Activated CD4-positive, CD25-positive, alpha-beta regulatory T cell treated with anti-CD3 and anti-CD28 coated beads, Interleukin-2, amount 50 U/mL, for 16 hours (primary cell): ENCODE measurements at places on chromosomes 12 and 14.

- DNase-seq: no peak
These were observed 217.4 kb downstream of the SLC41A2 start for GRCh38 chr12:104740668-104741067.

- no peak for DNase-seq
These were observed 1.1 kb downstream of the C1R start for GRCh38 chr12:7091171-7091570.

- no peak for DNase-seq
These were observed 36.7 kb downstream of the SLC25A47 start for GRCh38 chr14:100359881-100360280.

- DNase-seq: no peak
These were observed 8.3 kb downstream of the MVK start for GRCh38 chr12:109581856-109582255.

GRCh38 chr12:117028254-117028653 is 71.0 kb downstream of the TESC start:
- DNase-seq: no peak
